GM20000 (cell line): ENCODE measurements at places on chromosomes 16 and 17.
A peak's percentile ranks its signal among the peaks of the same experiment; 100 is the strongest.

GRCh38 chr16:48547530-48547929, 62.5 kb downstream of the N4BP1 start:
- no peak for DNase-seq

DNA sequence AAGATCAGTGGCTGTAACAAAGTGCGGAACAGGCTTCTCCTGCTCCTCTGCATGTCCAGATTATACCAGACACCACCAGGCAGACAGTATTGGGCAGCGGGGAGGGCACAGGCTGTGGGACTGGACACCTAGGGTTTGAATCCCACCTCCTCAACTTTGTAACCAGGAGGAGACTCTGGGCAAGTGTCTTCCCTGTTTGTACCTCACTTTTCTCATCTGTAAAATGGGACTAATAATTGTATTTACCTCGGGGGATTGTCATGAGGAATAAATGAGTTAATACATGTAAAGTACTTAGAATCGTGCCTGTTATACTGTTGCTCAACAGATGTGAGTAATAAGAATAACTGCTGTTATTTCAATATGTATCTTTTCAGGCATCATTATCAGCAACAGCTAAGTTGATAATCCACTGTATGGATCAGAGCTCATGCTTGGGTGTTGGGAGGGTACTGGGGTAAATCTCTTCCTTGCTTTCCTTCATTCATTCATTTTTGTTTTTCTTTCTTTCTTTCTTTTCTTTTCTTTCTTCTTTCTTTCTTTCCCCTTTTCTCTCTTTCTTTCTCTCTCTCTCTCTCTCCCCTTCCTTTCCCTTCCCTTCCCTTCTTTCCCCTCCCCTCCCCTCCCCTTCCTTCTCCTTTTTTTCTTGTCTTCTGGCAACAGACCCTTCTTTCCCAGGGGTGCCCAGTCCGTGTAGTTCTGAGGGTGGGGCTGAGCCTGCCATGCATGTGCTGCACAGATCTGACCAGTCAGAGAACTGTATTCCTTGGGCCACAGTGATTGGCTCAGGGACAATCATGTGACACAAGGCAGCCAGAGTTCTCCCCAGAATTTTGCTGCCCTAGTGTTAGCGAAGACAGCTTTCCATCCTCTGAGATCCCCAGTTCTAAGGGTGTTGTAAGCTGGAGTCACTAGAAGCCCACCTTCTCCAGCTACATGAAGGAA, 25.3 kb upstream of the BRD7 start:
- no peak for DNase-seq

GRCh38 chr17:43891851-43892646, 15.3 kb downstream of the MPP2 start:
- no peak for DNase-seq

DNA sequence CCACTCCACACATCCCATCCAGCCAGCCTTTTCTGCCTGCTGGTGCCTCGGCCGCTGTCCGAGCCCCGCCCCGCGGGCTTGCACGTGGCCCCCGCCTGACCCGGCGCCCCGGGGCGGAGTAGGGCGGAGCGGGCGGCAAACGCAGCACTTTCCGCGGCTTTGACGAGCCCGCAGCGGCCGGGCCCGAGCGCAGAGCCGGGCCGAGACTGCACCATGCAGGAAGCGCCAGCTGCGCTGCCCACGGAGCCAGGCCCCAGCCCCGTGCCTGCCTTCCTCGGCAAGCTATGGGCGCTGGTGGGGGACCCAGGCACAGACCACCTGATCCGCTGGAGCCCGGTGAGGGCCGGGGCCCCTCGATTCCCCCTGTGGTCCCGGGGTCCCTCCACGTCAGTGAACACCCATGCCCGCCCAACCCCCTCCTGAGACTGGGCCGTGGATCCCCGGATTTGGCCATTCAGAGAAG, at the start of gene HSF4:
Gene HSF4, plus strand, starts transcription at position 147 of the 463 bp plus-strand sequence. Its CDS starts 67 bp downstream, at position 214.
- peak; percentile 65 for DNase-seq

DNA sequence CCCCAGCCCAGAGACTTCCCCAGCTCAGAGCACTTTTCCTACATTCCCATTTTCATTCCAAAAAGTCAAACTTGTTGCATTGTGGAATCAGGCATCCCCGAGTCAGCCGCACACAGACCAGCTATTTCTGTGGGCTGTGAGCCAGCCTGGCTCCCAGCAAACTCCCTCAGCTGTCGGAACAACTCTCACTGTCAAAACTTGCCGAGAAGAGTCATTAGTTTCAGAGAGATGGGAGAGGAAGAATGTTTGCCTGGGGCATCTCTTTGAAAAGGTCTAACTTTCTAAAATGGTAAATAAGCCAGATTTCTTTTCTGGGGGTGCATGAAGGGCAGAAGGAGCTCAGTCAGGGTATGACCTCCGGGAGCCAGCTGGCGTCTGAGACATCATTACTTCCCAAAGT, 280.0 kb downstream of the TMEM114 start:
- DNase-seq = no peak

DNA sequence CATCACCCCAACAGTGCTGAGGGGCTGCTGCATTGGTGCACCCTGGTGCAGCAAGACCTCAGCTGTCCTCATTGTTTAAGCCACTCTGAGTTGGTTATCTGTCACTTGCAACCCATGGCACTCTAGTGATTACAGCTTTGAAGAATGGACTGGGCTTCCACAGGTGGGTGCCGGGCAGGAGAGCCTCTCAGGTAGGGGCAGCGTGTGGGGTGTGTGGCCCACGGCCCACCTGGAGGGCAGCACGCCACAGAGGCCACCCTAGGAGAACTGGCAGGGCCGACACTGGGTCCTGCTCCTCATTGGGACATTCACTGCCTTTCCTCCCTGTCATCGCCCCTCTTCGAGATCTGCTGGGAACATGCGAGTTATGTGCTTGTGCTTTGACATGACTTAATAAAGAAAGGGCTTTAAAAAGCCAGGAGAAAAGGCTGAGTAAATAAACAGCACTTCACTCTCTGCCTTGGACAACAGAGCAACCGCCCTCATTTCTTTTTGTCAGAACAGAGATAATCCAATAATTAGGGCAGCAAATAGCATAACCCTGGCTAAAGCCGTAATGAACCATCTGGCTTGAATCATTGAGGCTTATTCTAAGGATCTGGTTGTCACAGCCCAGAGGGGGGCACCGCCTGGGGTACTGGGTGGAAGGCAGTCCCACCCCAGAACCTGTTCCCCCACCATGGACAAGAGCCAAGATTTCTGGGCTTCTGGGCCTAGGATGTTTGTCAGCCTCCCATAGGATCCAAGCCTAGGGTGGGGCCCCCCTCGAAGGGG, 3.0 kb downstream of the DOC2B start:
- no peak for DNase-seq

DNA sequence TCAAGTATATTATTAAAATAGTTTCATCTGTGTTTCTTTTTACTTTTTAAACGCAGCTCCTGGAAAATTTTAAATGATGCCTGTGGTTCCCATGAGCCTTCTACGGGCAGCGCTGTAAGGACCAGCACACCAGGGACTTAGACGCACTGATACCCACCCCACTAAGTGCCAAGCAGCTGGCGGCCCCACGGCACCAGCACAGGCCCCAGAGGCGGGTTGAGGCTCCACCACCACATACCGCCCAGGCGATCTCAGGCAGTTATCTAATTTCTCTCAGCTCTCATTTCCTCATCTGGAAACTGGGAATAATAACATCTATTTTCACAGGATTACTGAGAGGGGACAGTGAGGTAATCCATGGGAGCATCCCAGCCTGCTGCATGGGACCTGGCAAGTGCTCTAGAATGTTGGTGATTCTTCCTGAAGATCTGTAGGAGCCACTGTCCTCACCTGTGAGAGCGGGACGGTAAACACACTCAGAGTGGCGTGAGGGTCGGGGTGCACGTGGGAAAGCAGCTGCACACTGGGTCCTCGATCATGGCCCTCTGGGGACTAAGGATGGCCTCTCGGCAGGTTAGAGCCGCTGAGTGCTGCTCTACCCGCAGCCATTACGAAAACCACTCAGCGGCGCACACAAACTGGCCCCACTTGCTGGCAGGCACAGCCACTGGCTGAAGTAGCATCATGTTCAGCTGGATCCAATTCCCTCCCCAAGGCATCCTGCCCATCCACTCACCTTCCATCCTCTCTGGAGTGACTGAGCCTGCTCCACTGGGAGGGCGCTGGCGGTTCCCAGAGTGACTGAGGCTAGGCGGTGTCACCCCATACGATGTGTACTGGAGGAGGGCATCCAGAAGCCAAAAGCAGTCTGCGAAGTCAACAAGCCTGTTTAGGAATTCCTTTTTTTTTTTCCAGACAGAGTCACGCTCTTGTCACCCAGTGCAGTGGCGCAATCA, 17.6 kb upstream of the SLC38A8 start:
- no peak for DNase-seq

GRCh38 chr17:732902-733720, 715 bp downstream of the TLCD3A start:
- peak; percentile 61 for DNase-seq

- no peak for DNase-seq
Observed at GRCh38 chr17:41442739-41443138, 2.0 kb upstream of the KRT38 start.

GRCh38 chr16:4273858-4274311, 1.1 kb upstream of the TFAP4 start:
- peak; percentile 66 for DNase-seq

GRCh38 chr17:78241277-78242023, 10.0 kb downstream of the TMEM235 start:
- no peak for DNase-seq

- no peak for DNase-seq
Observed at GRCh38 chr17:9817086-9817485, 4.8 kb downstream of the GSG1L2 start.

GRCh38 chr16:66471716-66472393, 44.8 kb downstream of the BEAN1 start:
- no peak for DNase-seq

DNA sequence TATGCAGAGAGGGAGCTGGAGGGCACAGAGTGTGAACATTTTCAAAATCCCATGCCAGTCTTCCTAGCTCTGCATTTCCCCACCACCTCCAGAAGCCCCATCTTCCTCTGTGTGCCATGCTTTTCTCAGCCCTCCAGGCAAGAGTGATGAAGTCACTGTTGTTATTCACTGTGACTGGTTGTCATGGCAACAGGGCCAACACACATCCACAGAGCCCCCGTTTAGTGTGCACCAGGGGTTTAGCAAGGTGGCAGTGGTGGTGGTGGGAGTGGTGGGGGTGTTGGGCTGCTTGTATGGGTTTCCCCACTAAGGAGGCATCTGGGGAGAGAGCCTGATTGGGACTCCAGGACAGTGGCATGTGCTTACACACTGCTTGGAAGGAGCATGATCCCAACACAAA, 309.9 kb upstream of the ASIC2 start:
- DNase-seq = no peak

- no peak for DNase-seq
Observed at GRCh38 chr16:80592273-80592672, 51.5 kb downstream of the DYNLRB2 start.

DNA sequence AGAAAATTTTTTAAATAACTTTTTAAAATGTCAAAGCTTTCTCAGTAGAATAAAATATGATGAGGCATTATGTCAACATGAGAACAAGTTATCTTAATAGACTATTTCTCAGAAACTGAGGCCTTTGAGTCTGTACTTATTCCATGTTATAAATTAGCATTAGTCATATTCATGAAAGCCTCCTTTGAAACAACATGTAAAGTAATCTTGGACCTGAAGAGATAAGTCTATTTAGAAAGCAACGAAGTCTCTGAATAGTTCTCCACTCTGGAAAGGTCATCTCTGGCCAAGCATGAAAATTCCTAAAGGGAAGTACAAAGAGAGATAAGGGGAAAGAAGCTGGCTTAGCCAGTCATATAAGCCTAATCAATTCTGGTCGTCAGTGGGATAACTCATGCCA, 150.8 kb downstream of the CYB561 start:
- no peak for DNase-seq

DNA sequence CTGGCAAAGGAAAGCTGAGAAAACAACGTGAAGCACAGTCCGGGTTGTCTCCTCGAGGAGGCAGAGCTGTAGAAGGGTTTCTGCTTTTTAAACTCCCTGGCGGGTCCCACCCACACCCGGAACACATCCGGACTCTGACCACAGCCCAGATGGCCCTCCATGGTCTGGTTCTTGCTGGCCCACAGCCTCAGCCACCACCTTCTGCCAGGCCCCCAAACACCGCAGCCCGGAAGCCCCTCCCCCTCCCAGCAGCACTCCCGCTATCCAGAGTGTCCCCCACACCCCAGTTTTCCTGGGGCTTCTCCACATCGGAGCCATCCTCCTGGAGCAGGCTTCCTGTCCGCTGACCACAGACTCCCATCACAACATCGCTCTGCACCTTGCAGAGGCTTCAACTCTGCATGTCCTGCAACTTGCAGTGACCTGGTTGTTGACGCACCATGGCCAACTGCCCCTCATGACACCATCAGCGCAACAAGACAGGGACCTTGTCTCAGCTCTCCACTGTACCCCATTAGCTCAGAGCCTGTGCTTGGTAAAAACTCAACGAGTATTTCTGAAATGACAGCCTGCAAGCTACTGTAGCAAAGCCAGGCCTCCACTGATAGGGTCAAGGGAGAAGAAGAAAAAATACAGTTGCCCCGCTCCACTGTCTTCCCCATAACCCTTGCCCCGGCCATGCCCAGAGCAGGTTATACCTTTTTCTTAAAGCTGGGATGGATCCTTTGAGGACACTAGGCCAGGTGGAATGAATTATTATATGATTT, 129.8 kb downstream of the C16orf78 start:
- DNase-seq = no peak

GRCh38 chr17:29089601-29090044, 46.7 kb downstream of the PIPOX start:
- DNase-seq = no peak

DNA sequence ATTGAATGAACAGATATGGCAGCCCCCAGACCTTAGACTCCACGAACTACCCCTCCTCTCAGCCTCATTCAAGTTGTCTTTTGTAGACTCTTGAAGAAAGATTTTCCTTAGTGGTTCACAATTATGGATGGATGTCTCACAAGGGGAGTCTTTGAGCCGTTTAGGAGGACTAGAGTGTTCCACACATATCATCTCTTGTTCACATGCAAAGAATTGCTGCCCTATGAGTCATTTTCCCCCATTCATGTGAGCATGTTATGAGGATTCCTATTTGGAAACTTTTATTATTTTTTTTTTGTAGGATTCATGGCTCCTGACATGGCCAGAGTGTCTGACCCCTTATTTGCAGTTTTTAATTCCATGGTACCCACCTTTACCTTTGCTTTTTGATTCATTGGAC, 237.1 kb downstream of the SHISA9 start:
- DNase-seq = no peak

DNA sequence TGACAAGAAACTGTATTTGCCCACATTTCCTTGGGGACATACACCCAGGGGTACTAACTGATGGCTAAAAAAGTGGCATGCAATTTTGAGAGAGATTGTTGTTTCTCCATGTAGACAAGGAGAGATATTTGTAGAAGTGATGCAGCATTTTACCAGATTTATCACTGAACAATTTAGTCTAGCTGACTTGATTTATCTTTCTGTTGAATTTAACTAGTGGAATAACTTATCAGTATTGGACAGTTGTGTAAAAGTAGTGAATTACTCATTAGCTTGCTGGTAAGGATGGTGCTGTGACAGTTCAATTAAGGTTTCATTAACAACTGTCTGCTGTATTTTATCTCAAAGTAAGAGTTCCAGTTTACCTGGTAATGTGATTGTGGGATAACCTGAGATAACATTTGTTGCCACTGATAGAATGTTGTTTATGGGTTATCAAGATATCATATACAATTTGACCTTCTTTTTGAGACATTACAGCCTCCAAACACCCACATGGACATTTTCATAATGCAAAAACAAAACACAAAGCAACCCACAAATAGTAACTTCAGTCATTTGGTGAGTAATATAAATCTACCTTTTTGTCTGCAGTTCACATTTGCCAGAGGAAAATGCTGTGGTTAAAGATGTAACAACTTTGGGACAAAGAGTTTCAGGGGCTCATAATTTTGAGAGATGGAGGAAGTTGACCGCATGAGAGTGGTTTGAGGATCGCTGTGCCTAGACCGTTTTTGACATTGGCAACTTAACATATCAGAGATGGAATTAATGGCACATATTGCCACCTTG, 3.8 kb downstream of the NLK start:
- no peak for DNase-seq
